ENCODE measurements at places on chromosomes 4 and X. TPM values are rescaled to one million over a fixed set of nuclear protein-coding genes. Genes with fewer than 3 reads are reported as not detected.
A peak's percentile ranks its signal among the peaks of the same experiment; 100 is the strongest.

DNA sequence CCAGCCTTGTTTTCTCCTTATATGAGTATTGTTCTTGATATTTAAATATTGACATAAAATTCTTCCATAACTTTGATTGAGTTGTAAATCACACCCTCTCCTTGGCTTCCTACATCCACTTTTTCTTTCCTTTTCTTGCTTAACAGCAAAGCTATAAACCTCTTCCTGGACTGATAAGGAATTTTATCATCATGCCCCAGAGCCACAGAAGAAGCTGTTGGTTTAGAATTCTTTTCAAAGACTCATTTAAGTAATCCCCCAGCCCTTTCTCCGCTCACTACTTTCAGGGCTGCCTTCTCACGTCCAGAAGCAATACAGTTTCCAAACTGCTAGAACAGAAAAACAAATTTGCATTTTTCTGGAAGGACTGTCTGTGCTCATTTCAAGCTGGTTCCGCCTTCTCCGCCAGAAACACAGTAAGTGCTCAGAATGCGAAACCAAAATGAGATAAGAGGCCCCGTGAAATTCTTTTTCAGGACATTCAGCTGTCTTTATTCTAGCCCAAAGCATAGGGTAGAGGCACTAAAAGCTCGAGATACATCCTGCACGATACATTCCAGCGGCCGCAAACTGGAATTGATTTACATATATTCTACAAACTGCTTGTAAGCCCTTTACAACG is 849 bp downstream of the MID1 start:
- H3K4me3 ChIP-seq, result peak overlapping the region; percentile 33
- H3K36me3 ChIP-seq, result no peaks in the 10 kb centered on the region
- no peaks in the 10 kb centered on the region for H3K4me1 ChIP-seq

GRCh38 chr4:158930639-158930972 is 161.8 kb downstream of the FNIP2 start:
- DNase-seq, result no peak
- no peaks in the 10 kb centered on the region for H3K4me1 ChIP-seq
- H3K27ac ChIP-seq, result no peak overlapping the region
- no peaks in the 10 kb centered on the region for H3K27me3 ChIP-seq

DNA sequence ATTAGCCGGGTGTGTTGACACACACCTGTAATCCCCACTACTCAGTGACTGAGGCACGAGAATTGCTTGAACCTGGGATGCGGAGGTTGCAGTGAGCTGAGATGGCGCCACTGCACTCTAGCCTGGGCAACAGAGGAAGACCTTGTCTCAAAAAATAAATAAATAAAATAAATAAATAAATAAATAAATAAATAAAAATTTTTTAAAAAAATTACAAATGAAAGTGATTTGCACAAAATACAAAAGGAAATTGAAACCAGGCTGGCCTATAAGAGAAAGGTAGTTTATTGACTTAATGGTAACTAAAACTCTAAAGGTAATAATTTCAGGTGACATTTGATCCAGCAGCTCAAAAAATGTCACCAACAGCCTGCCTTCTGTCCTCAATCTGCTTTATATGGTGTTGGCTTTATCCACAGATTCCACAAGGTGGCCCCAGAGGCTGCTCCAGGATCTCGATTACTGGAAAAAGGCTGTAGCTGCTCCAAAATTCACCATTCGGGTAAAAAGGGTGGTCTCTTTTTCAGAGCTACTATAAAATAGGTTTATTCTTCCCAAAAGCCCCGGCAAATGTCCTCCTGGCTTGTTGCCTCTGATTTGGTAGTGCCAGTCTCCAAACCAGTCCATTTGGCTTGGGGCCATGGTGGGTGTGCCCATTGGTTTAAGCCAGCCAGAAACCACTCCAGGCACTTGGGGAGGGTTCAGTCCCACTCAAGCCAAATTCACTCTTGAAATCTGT is 61.4 kb upstream of the TRIM2 start:
- H3K4me1 ChIP-seq, result no peaks in the 10 kb centered on the region
- no peaks in the 10 kb centered on the region for H3K27me3 ChIP-seq
- no peak for DNase-seq
- no peaks in the 10 kb centered on the region for H3K36me3 ChIP-seq
- H3K27ac ChIP-seq, result no peak overlapping the region

GRCh38 chr4:2340272-2341061 is 78.0 kb downstream of the ZFYVE28 start:
- no peak overlapping the region for H3K4me3 ChIP-seq
- H3K27me3 ChIP-seq, result no peaks in the 10 kb centered on the region
- H3K36me3 ChIP-seq, result no peaks in the 10 kb centered on the region
- H3K27ac ChIP-seq, result no peak overlapping the region

GRCh38 chr4:11428899-11429698 is 405 bp upstream of the HS3ST1 start:
- peak overlapping the region; percentile 33 for H3K27ac ChIP-seq
- H3K4me3 ChIP-seq, result peak overlapping the region; percentile 68
- peaks cover 21% of the 10 kb centered on the region for H3K4me1 ChIP-seq

DNA sequence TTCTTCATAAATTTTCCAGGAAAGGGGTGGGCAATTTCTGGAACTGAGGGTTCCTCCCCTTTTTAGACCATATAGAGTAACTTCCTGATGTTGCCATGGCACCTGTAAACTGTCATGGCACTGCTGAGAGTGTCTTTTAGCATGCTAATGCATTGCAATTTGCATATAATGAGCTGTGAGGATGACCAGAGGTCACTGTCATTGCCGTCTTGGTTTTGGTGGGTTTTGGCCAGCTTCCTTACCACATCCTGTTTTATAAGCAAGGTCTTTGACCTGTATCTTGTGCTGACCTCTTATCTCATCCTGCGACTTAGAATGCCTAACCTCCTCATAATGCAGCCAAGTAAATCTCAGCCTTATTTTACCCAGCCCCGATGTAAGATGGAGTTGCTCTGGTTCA is 577.8 kb downstream of the NLGN4X start:
- no peaks in the 10 kb centered on the region for H3K27me3 ChIP-seq
- DNase-seq, result no peak

DNA sequence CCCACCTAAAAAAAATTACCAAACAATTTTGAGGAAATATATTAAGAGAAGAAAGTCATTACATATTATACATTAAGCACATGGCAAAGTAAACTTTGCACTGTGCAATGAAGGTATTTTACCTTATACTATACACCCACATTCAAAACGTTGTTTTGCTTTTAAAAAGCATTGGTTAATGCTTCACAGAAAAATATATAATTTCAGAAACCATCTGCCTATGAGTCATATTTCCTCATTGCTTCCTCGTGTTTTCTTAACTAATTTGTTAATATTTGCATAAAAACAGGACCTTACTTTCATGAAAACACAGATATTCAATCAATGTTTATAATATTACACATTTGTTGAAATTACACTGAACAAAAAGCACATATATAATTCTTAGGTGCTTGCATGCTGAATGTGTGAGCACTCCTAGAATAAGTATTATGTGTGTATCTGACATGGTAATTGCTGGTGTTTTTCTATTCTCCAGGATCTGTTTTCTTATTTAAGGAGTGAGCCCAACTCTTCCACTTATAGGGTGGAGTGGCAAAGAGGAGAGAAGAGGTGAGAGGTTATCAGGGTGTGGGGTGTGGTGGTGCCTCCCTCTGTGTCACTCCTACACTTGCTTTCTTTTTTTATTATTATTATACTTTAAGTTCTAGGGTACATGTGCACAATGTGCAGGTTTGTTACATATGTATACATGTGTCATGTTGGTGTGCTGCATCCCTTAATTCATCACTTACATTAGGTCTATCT is 95.1 kb upstream of the IQCM start:
- H3K4me1 ChIP-seq, result no peaks in the 10 kb centered on the region
- H3K36me3 ChIP-seq, result no peaks in the 10 kb centered on the region
- no peak overlapping the region for H3K4me3 ChIP-seq
- no peaks in the 10 kb centered on the region for H3K27me3 ChIP-seq

DNA sequence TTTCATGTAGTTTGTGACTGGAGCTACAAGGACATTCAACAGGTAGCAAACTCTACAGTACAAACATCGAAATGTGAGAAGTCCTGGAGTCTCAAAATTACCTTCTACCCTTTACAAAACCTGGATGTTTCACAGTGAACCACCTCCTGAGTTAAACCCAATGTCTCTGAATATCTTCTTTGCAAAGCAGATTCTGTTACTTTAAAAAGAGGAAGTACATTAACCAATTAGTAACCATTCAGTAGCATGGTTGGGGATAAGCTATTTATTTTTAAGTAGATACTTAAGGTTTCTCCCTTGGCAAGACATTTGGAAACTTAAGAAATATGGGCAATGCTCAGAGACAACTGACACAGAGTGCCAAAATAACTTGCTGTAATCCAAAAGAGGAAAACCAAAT is 371.9 kb upstream of the NWD2 start:
- H3K4me1 ChIP-seq, result no peaks in the 10 kb centered on the region
- no peak overlapping the region for H3K4me3 ChIP-seq
- H3K27me3 ChIP-seq, result no peaks in the 10 kb centered on the region

GRCh38 chrX:14409341-14409740 is 120.0 kb upstream of the GLRA2 start:
- H3K4me3 ChIP-seq, result no peak overlapping the region
- no peaks in the 10 kb centered on the region for H3K36me3 ChIP-seq
- H3K27me3 ChIP-seq, result no peaks in the 10 kb centered on the region
- no peaks in the 10 kb centered on the region for H3K4me1 ChIP-seq

- no peak for DNase-seq
- H3K4me3 ChIP-seq, result no peak overlapping the region
These were observed 24.9 kb downstream of the CEP135 start for GRCh38 chr4:55973650-55974049.

DNA sequence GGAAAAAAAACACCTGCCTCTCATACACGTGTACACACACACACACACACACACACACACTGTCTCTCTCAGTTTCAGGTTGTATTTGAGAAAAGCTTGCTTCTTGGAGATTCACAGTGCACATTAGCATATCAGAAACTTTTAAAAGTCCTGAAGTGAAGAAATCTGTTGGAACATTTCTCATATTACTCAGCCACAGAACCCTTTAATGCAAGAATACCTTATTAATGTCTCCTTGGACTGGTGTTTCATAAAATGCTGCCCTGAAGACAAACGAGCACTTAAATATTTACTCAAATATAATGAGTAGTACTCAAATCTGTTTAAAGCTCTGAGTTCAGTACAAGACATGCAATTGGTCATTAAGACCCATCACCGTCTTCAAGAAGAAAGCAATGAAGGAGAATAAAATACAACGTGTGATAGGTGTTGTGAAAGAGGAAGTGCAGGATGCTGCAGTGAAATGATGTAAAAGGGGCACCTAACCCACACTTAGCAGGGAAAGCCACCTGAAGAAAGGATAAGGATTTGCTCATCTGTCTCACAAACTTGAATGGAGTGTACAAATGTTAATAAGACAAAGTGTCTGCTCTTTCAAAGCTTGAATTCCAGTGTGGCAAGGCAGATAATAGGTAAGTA is 57.0 kb downstream of the DCLK2 start:
- H3K36me3 ChIP-seq, result no peaks in the 10 kb centered on the region
- no peak for DNase-seq
- H3K27ac ChIP-seq, result no peak overlapping the region
- H3K27me3 ChIP-seq, result no peaks in the 10 kb centered on the region
- H3K4me1 ChIP-seq, result no peaks in the 10 kb centered on the region

- no peaks in the 10 kb centered on the region for H3K27me3 ChIP-seq
- H3K4me3 ChIP-seq, result no peak overlapping the region
- H3K36me3 ChIP-seq, result no peaks in the 10 kb centered on the region
- no peak for DNase-seq
These were observed 315.4 kb downstream of the ANTXR2 start for GRCh38 chr4:79757600-79757999.

- no peaks in the 10 kb centered on the region for H3K27me3 ChIP-seq
- DNase-seq, result no peak
- no peaks in the 10 kb centered on the region for H3K36me3 ChIP-seq
- H3K27ac ChIP-seq, result no peak overlapping the region
- no peaks in the 10 kb centered on the region for H3K4me1 ChIP-seq
These were observed 318.1 kb upstream of the CASK start for GRCh38 chrX:42241421-42241820.

DNA sequence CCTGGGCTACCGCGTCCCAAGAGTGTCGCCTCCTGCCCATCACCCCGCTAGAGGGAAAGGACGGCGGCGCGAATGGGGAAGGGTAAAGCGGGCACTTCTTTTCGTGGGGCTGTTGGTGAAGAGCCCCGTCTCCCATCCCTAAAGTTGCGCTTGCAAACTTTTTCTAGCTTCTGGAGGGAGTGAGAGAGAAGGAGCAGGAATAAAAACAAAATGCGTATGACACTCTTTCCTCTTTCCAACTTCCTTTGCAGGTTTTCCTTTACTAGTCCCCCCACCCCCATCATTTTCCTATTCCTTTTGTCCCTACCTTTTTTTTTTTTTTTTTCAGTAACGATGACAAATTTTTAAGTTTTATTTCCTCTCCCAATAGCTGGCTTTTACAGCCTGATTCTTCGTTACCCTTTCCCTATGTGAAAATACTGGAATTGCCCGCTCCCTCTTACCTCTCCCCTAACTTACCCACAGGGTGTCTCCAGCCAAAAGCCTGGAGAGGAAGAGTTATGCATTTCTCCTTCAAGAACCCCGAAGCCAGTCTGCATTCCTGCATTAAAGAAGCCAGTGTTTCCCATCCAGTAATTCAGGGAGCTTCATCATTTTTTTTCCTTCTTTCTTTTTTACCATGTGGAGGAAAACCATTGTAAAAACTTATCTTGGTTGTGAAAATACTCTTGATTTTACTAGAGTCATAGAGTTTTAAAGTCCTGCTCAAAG is 613 bp upstream of the ARSJ start:
- H3K36me3 ChIP-seq, result no peaks in the 10 kb centered on the region
- peak overlapping the region; percentile 39 for H3K4me3 ChIP-seq

DNA sequence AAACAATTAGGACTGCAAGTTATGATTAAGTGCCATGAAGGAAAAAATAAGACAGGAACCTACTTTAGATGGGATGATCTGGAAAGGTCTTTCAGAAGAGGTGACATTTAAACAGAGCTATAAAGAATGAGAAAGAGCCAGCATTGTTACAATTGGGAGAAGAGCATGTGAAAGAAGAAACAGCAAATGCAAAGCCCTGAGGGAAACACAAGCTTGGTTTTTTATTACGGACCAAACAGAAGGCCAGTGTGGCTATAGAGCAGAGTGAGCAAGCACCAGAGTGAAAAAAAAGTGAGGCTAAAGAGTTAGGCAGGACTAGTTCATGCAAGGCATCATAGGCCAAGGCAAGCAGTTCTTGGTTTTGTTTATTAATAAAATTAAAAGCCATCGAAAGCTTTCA is 175.6 kb downstream of the RBMX2 start:
- no peak overlapping the region for H3K4me3 ChIP-seq
- H3K27ac ChIP-seq, result no peak overlapping the region
- H3K36me3 ChIP-seq, result no peaks in the 10 kb centered on the region
- H3K27me3 ChIP-seq, result no peaks in the 10 kb centered on the region
- no peak for DNase-seq
- no peaks in the 10 kb centered on the region for H3K4me1 ChIP-seq

- H3K4me1 ChIP-seq, result no peaks in the 10 kb centered on the region
- no peaks in the 10 kb centered on the region for H3K27me3 ChIP-seq
These were observed 122.4 kb downstream of the SLC39A8 start for GRCh38 chr4:102222838-102223409.

Gene HMX1
- total RNA-seq, result not detected

Gene TSPAN7
- 6.3 TPM for total RNA-seq

Gene TLR2
- 6.7 TPM for total RNA-seq

Gene SLC7A11
- total RNA-seq, result 0.47 TPM

Gene CLDN34
- 0.05 TPM for total RNA-seq

Gene PNMA6F
- total RNA-seq, result under 0.01 TPM

Gene PPP1R2C
- not detected for total RNA-seq

Gene CT45A1
- total RNA-seq, result not detected

Gene ARSJ
- total RNA-seq, result 3.1 TPM
